ENCODE measurements at places on chromosomes 7 and 10. TPM values are rescaled to one million over a fixed set of nuclear protein-coding genes. Genes with fewer than 3 reads are reported as not detected.

DNA sequence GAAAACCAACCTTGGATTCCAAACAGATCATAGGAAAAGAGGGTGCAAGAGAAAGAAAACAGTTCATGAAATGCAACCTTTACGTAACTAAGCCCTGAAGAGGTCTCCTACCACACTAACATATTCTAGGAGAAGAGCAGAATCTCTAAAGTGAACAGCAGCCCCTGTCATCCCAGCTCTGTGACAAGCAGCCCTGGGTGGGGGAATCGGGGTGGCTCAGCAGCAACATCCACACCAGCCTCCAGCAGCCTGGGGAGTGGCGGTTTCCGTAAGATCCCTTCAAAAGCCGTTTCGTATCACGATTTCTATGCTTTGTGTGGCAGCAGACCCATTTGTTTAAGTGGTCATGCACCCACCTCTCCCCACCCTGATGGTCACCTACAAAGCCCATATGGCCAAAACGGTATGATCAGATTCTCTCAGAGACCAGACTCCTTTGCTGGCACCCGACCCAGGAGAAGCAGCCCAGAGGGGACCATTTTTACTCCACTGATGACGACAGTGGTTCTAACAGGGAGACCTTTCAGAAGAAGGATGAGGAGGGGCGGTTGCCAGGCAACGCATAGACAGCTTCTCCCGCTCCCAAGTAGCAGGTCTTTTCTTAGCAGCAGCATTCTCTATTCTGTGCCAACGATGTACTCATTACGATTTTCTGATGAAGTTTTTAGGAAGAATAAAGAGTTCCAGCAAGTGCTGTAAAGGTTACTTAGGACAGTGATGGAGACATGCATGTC lies 300.6 kb downstream of the DNAJB6 start:
- no peak overlapping the region for H3K4me3 ChIP-seq
- no peaks in the 10 kb centered on the region for H3K4me1 ChIP-seq
- DNase-seq = no peak
- peaks cover 4% of the 10 kb centered on the region for H3K27me3 ChIP-seq
- no peak overlapping the region for H3K27ac ChIP-seq

Gene UNC5B
- total RNA-seq = 0.80 TPM

GRCh38 chr10:62900829-62901571 lies 84.8 kb upstream of the EGR2 start:
- no peaks in the 10 kb centered on the region for H3K27me3 ChIP-seq
- no peaks in the 10 kb centered on the region for H3K4me1 ChIP-seq
- H3K4me3 ChIP-seq = no peak overlapping the region
- no peaks in the 10 kb centered on the region for H3K36me3 ChIP-seq
- DNase-seq = no peak
- no peak overlapping the region for H3K27ac ChIP-seq

DNA sequence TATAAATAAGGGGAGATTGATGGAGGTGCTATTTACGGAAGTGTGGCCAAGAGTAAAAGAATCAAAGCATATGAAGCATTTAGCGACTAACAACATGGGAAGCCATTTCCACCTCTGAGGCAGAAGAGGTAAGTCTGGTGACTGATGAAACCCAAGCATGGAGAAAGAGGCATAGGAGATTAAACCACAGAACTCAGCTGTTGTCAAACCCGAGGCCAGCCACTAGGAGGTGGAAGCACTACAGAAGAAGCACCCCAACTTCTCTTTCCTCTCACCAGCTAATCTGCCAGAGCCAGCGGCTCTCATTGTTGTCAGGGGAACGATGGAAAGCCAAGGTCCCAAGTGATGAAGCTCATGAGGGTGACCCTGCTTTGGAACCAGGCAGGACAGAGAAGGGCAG lies 19.6 kb upstream of the CNTNAP2 start:
- no peaks in the 10 kb centered on the region for H3K4me1 ChIP-seq
- no peak overlapping the region for H3K27ac ChIP-seq
- no peak for DNase-seq
- peaks cover 4% of the 10 kb centered on the region for H3K27me3 ChIP-seq

Measured in breast epithelium (tissue), 4 donors.